ENCODE measurements at places on chromosomes 2 and 18.

DNA sequence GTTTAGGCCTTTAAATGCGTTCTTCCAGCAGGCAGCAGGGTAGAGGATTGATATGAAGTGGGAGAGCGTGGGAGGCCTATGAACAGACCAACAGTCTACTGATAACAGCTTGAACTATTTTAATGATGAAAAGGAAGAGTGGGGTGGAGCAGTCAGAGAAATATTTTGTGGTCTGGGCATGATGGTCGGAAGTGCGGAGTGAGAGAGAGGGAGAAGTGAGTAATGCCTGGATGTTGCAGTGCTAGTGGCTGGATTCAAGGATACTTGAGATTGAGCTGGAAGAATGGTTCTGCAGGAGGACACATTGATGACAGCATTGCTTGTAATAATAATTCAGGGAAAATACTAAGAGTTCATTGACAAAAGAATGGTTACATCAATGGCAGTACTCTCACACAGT is 151.0 kb upstream of the DAPL1 start:
- DNase-seq, result no peak

DNA sequence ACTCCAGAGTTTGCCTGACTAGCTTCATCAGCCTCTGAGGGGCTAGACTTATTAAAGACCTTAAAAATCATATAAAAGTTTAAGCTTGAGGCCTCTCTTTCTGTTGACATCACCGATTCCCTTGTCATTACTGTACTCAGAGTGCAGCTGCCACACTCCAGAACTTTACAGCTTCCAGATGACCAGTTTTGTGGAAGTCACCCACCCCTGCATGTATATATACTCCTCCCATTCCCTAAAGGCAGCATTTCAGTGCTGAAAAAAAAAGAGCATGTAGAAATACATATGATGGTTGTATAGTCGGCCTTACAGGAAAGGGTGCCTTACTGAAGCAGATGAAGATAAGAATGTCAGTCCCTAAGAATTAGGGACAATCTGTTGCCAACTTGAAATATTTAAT is 117.3 kb downstream of the FEZ2 start:
- no peak for DNase-seq

GRCh38 chr2:28134262-28134812 is 243.8 kb downstream of the BABAM2 start:
- DNase-seq, result no peak

DNA sequence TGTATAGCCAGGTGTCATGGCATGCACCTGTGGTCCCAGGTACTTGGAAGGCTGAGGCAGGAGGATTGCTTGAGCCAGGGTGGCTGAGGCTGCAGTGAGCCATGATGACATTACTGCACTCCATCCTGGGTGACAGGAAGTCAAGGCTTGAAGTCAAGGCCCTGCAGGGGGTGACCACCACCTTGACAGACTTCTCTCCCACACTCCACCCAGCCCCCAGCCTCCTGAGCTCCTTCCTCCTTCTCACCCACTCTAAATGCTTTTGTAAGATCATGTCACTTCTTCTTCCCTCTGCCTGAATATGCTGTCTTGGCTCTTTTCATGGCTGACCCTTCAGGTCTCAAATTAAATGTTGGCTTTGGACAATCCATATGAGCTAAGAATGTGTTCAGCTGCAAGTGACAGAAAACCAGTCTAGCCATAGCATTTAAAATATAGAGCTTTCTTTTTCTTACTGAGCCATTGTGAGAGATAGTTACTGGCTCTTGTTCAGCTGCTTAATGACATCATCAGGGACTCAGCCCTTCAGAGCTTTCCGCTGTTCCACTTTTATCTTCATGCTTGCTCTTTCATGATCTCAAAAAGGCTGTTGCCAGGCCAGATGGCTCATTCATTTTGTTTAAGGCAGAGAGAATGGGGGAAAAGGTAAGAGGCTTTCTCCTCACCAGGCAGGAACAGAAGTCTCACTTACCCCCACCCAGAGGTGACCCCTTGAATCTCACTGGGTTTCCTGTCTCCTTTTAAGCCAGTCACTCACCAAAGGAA is 36.7 kb upstream of the TTC39C start:
- DNase-seq, result no peak

- DNase-seq, result no peak
These were observed 13.3 kb downstream of the RIF1 start for GRCh38 chr2:151422917-151423439.

GRCh38 chr2:38100328-38100727 is 24.4 kb upstream of the CYP1B1 start:
- DNase-seq, result no peak

GRCh38 chr18:77059294-77059916 is 73.2 kb downstream of the MBP start:
- DNase-seq, result peak; percentile 59

DNA sequence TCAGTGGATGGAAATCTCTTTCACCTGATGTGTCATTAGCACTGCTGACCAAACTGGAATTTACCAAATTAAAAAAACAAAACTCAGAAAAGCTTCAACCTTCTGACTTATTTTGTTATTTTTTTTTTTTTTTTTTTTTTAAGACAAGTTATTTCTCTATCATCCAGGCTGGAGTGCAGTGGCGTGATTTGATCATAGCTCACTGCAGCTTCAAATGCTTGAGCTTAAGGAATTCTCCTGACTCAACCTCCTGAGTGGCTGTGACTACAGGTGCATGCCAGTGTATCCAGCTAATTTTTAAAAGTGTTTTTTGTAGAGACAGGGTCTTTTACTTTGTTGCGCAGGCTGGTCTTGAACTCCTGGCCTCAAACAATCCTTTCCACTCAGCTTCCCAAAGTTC is 155.6 kb downstream of the LRRTM1 start:
- DNase-seq, result no peak

- no peak for DNase-seq
These were observed 177.4 kb downstream of the FIGN start for GRCh38 chr2:163558251-163559021.

- DNase-seq, result no peak
These were observed 267.3 kb downstream of the CLIP4 start for GRCh38 chr2:29382486-29382885.

- DNase-seq, result peak; percentile 40
These were observed 36.3 kb upstream of the SLC8A1 start for GRCh38 chr2:40488101-40488601.
